ENCODE measurements at places on chromosomes 1 and 21.

DNA sequence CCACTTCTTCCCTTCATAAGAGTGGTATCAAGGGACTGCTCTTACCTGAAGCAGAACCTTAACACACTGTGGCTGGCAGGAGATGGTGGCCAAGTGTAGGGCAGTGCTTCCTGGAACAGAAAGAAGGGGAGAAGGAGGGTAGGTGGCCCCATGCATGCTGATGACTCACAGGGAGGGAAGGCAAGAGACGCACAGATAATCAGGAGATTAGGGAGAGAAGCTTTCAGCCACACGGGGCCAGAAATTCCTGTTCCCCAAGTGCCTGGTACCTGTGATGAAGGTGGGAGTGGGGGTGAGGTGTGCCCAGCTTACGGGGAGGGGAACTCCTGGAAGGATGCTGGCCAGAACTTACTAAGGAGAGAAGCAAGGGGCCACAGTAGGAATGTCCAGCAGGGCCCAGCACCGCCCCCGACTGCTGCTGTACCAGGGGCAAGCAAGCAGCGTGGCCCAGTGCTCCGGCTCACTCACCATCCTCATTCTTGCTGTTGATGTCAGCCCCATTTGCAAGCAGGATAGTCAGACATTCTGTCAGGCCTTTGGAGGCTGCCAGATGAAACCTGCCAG lies 7.7 kb downstream of the ANKRD35 start:
- DNase-seq = no peak

GRCh38 chr1:8570465-8570864 lies 247.0 kb downstream of the RERE start:
- no peak for DNase-seq

DNA sequence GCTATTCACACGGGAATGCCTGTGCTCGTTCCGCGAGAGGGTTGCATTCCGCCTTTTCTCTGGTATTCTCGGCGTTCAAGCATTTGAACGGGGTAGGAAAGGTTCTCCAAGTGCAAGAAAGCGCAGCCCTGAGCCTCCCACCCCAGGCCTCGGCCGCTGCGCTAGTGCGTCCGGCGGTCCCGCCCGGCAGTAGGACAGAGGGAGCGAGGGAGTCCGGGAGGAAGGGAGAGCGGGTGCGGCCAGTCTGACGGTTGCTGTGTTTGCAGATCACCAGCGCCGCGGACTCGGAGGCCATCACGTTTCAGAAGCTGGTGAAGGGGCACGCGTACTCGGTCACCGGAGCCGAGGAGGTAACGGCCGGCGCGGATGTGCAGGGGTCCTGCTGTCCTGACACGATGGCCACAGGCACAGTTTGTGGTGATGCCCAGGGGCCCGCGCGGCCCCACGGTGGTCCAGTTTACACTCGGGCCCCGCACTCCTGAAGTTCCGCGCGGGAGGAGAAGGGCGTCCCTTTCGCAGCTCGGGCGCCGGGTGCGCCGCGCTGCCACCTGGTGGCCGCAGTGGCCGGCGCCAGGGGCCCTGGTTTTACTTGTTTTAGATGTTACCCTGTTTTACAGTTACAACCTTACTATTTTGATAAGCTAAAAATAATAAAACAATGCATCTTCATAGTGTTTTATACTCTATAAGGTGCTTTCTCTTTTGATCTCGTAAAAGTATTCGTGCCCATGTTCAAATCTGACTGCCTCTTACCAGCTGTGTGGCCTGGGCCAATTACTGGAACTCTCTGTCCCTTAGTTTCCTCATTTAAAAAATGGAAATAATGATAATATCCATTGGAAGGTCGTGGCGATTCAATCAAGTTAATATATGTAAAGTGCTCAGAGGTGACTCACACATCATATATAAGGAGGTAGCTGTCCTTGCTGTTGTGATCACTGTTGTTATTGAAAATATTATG lies 36.7 kb downstream of the CAPN2 start:
- peak; percentile 49 for DNase-seq

GRCh38 chr1:41151846-41152245 lies 90.3 kb downstream of the SCMH1 start:
- no peak for DNase-seq

DNA sequence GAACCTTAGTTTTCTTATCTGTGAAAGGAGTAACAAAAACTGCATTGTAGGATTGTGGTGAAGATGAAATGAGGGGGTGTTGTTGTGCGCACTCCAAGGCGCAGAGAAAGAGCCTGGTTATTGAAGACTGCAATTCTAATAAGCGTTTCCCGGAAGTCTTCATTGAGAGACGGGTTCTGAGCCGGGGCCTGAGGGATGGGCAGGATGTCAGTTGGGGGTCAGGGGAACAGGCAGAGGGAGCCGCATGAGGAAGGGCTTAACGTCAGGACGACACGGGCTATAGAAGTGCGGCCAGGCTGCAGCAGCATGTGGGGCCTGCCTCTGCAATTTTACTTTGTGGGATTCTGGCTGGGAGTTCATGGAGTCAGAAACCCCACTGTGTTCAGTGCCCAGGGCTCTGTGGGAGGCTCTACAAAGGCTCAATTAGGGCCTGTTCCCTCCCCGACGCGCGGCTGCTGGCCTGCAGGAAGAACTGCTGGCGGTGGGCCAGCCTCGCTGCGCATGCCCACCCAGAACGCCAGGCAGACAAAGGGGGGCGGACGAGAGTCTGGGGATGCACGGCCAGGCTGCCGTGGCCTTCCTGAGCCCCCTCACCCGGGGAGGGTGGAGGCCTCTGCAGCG lies 20.7 kb downstream of the TRIM62 start:
- no peak for DNase-seq

DNA sequence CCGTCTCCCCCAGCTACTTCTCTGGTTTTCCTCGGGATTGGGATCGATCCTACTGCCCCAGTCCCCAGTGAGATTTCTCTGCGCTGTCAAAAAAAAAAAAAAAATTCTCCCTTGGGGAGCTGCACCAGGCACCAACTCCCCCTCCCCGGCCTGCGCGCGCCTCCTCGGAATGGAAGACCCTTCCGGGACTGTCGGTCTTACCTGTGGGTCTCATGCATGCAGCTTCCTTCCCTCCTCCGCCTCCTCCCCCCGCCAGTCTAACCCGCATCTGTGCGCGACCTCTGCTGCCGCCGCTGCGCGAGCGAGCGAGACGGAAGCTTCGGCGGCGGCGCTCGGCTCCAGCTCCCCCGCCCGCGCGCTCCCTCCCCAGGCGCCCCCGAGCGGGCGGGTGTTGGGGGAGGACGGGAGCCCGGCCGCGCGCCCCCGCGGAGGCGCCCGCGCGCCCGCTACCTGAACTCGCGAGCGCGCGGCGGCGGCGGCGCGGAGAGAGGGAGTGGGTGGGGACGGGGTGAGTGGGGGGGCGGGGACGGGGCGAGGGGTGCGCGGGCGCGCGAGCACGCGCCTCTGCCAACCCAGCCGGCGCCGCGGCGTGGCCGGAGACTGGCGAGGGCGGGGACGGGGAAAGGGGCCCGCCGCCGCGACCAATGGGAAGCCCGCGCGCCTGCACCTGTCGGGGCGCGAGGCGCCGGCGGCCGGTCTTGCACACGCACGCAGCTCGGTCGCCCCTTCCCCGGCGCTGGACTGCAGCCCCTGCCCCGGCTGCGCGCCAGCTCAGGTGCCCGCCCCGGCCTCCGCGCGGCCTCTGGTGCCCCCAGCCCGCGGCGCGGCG lies at the start of gene SUSD4:
TSS of gene SUSD4 (minus strand) at position 321 of the 829 bp plus-strand sequence. CDS start 751 bp downstream, outside the sequence.
- peak; percentile 52 for DNase-seq

- no peak for DNase-seq
These were observed 6.2 kb downstream of the ILDR2 start for GRCh38 chr1:166969074-166969677.

DNA sequence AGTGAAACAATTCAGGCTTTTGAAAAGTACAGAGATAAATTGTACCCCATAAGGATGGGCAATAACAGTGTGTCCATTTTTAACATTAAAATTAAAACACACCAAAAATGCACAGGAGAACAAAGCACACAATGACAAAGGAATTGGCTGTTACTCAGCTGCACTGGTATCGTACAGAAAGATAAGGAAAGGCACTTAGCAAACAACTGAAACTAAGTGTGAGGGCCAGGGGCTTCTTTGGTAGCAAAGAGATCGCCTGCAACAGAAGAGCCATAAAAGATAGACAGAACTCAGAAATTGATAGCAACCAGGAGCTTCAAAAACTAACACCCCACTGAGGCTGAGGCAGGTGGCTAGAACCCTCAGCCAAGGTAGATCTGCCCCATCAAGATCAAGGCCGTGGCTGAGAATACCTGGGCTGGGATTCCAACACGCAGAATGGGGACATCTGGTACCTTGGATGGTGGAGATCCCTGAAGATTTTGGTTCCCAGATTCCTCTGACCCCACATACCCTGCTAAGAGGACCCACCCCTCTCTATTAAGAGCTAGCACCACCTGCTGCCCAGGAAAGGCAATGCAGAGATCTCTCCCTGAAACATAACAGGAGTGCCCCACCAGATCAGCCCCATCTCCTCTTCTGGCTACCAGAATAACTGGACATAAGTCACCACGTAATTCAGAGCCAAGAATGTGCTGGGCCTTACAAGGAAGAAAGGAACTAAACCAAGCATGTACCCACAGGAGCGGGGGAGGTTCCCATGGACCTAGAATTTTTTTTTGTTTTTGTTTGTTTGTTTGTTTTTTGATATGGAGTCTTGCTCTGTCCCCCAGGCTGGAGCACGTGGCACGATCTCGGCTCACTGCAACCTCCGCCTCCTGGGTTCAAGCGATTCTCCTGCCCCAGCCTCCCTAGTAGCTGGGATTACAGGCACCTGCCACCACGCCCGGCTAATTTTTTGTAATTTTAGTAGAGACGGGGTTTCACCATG lies 16.2 kb downstream of the PLEKHO1 start:
- peak; percentile 24 for DNase-seq

GRCh38 chr1:205053296-205053695 lies 10.3 kb downstream of the CNTN2 start:
- DNase-seq = no peak
